Thymus (tissue), 14 donors: ENCODE measurements at places on chromosomes 3 and 15.

GRCh38 chr3:146929696-146930095, 324.6 kb upstream of the PLSCR5 start:
- H3K27ac ChIP-seq: no peak overlapping the region
- no peaks in the 10 kb centered on the region for H3K4me1 ChIP-seq
- H3K4me3 ChIP-seq: no peak overlapping the region
- H3K27me3 ChIP-seq: no peaks in the 10 kb centered on the region

GRCh38 chr3:171476532-171477102, 16.4 kb upstream of the TNIK start:
- H3K27ac ChIP-seq: no peak overlapping the region
- DNase-seq: no peak
- H3K4me3 ChIP-seq: no peak overlapping the region
- no peaks in the 10 kb centered on the region for H3K4me1 ChIP-seq

GRCh38 chr3:106768941-106769480, 608.2 kb upstream of the CCDC54 start:
- H3K27ac ChIP-seq: no peak overlapping the region
- no peak overlapping the region for H3K4me3 ChIP-seq
- no peak for DNase-seq
- no peaks in the 10 kb centered on the region for H3K4me1 ChIP-seq

DNA sequence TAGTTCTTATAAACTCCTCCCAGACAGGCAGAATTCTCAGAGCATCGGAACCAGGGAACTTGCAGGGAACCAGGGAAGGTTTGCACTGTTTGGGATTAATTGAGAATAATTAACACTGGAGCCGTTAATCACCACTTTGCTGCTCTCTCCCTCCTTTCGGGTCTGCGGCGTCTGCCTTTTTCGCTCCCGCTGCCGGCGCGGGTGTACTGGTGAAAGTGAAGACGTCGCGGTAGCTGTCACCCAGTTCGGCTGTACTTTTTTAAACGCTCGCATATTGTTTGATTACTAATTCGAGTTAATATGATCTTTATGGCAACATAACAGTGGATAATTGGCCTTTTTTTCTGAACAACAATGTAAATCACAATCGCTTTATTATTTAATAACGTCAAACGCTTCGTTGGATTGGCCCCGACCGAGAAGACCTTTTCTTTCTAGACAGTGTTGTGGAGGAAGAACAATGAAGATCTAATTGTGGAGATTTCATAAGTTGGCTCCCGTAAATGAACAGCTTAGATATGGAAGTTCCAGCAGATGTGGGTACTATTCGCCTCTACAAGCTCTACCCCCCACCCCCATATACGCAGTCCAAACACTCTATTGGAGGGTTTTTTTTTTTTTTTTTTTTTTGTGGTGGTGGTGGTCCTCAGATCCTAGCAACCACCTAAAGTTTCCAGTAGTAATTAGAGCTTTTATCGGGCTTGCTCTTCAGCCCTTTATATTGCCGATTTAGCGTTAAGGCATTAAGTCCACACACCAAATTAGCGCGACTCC, 12.7 kb downstream of the SOX2 start:
- no peak for DNase-seq
- peaks cover 82% of the 10 kb centered on the region for H3K27me3 ChIP-seq
- H3K4me3 ChIP-seq: no peak overlapping the region

- H3K4me3 ChIP-seq: no peak overlapping the region
- no peaks in the 10 kb centered on the region for H3K36me3 ChIP-seq
- DNase-seq: no peak
- no peaks in the 10 kb centered on the region for H3K4me1 ChIP-seq
These were observed 775.9 kb downstream of the SQOR start for GRCh38 chr15:46410705-46411104.

DNA sequence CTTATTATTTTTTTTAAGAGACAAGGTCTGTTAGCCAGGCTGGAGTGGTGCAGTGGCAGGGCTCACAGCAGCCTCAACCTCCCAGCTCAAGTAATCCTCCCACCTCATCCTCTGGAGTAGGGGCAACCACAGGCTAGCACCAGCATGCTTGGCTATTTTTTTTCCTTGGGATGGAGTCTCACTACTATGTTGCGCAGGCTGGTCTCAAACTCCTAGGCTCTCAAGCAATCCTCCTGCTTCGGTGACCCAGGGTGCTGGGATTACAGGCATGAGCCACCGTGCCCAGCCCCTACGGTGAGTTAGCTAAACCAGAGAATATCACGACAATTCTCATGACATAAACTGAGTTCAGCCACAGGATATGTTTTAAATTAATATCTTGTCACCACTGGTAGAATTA, 2.0 kb downstream of the DCUN1D1 start:
- H3K27me3 ChIP-seq: no peaks in the 10 kb centered on the region
- no peak for DNase-seq
- H3K4me3 ChIP-seq: no peak overlapping the region
- peaks cover 19% of the 10 kb centered on the region for H3K4me1 ChIP-seq
- no peaks in the 10 kb centered on the region for H3K36me3 ChIP-seq

- DNase-seq: no peak
- no peaks in the 10 kb centered on the region for H3K36me3 ChIP-seq
These were observed 163.8 kb upstream of the MBNL1 start for GRCh38 chr3:152104847-152105415.
